ENCODE measurements at places on chromosomes 7 and 10.

DNA sequence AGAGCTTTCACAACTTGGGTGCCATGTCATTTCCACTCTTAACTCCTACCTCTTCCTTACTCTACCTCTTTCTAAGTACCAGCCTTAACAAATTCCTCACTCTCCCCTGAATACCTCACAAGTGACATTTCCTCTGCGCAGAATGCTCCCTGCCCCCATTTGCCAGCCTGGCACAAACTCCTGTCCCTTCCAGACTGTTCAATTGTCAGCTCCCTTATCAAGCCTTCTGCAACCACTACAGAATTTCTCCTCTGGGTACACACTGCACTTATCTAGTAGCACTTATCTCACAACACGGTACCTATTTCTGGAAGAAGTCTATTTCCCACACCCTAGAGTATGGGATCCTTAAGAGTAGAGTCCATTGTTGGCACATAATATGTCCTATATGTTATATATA lies 39.1 kb upstream of the ANAPC16 start:
- DNase-seq: no peak

DNA sequence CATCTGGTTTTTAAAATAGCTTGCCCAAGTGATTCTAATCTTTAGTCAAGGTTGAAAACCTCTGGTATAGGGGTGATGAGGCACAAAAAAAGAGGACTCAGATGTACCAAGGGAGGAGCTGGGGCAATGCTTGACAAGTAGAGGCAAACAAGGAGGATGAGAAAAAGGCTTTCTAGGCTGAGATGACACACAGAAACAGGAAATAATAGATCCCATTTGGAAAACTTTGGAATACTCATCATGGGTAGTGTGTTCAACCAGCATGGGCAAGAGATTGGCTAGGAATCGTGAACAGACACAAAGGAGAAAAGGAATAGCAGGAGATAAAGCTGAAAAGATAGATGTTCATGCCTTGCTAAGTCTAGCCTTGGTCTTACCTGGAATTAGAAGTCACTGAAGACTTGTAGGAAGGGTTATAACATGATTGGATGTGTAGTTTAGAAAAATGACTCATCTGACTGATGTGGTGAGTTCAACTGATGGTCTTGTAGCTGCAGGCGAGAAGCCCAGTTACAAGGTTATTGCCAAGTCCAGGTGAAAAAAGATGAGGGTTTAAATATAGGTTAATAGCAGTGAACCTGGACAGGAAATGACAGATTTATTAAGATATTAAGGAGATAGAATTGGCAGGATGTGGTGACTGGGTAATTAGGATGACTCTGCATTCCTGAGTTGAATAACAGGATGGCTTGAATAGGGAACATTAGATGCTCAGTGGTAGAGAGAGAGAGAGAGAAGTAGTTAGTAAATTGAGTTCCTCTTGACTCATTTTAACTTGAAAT lies 214.0 kb upstream of the LRGUK start:
- peak; percentile 46 for DNase-seq

GRCh38 chr10:18620856-18621255 lies 30.5 kb downstream of the NSUN6 start:
- no peak for DNase-seq

GRCh38 chr7:133529861-133530260 lies 277.0 kb downstream of the EXOC4 start:
- no peak for DNase-seq

- no peak for DNase-seq
Measured at GRCh38 chr10:99534939-99535763, 2.4 kb downstream of the NKX2-3 start.

DNA sequence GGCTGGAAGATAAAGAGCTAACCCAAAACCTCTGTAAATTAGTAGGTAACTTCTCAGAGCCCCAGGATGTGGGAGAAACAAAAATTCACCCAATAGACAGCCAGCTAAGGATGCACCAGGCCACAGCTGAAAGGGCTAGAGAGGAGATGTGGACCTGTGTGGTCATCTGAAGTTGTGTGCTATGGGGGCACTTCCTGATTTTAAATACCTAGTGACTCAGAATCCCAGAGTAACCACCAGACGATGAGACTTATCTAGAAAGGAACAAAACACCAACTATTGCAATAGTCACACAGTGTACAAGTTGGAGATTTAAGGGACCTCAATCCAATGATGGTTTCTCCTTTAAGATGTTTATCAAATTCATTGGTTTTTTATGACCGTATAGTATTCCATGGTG lies 408.3 kb upstream of the ANKRD30A start:
- no peak for DNase-seq

GRCh38 chr10:95600158-95600557 lies 39.0 kb upstream of the SORBS1 start:
- DNase-seq: no peak

DNA sequence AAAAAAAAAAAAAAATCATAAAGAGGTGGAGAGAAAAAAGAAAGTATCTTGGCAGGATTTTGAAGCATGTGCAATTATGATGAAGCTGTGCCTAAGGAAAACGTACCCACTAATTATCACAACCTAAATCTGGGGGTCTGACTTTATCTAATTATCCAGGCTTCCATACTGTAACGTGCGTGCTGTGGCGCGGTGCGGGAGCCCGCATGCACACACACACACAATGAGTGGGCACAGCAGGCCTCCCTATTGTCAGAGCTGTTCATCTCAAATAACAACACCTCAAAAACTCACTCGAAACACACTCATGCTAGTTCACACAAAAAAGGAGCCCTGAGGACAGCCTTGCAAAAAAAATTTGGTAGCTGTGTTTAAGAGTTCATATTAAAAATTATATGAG lies 31.9 kb downstream of the BEND7 start:
- DNase-seq: no peak

GRCh38 chr10:16965740-16966447 lies 148.7 kb upstream of the RSU1 start:
- DNase-seq: peak; percentile 97

DNA sequence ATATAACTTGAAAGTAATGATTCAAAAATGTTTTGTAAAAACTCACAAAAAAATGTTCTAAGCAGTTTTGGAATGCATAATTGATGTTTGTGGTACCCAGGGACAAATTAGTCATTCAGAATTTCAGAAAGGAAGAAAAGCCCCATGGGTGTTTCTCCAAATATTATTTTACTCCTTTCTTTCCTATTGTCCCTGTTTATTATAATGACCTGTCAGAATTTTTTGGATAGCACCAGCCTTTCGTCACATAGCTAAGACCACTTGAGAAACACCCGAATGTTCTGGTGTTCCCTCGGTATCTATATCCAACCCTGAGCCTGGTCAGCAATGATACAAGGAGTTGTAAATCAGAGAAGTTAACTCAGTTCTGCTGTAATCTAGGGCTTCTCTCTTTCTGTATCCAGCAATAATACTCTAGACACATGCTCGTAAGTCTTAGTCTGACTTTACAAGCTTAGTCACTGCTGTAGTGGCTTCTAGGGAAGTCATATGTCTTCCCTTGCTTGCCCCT lies 64.8 kb upstream of the MEOX2 start:
- DNase-seq: no peak

GRCh38 chr7:122528879-122529481 lies 169.9 kb downstream of the RNF133 start:
- DNase-seq: peak; percentile 27

GRCh38 chr7:74449809-74450397 lies 3.8 kb upstream of the GTF2IRD1 start:
- peak; percentile 24 for DNase-seq

- no peak for DNase-seq
Measured at GRCh38 chr10:95335933-95336699, 45.3 kb upstream of the PDLIM1 start.

DNA sequence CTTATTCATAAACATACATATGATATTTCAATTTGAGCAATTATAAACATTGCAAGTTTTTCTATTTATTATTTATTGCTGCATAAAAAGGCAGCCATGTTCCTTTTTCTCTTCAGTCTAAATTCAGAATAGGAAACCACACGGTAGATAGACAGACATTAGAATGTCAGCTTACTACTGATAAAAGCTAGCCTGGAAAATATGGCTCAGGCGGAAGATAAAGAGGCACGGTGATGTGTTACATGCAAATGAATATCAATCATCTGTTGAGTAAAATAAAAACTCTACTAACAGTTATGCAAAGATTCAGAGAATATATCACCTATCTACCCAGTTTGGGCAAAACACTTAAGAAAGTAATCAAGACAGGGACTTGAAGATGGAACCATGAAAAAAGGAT lies 73.5 kb upstream of the PDSS1 start:
- DNase-seq: no peak

- DNase-seq: no peak
Measured at GRCh38 chr7:40880581-40880980, 745.8 kb downstream of the SUGCT start.

DNA sequence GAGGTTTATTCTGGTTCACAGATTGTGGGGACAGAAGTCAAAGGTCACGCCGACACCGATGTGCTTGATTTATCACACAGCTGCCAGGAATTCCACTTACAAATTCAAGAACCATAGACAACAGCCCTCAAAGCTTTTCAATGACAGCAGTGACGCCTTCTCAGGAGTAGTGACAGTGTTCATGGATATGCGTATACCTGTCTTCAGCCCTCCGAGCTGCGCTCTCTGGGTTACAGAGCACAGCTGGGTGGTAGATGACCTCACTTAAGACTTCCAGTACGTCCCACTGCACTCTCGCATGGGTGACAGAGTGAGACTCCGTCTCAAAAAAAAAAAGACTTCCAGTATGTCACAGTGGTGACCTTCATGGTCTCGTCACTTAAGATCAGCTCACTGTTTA lies 108.5 kb downstream of the TCERG1L start:
- DNase-seq: no peak

DNA sequence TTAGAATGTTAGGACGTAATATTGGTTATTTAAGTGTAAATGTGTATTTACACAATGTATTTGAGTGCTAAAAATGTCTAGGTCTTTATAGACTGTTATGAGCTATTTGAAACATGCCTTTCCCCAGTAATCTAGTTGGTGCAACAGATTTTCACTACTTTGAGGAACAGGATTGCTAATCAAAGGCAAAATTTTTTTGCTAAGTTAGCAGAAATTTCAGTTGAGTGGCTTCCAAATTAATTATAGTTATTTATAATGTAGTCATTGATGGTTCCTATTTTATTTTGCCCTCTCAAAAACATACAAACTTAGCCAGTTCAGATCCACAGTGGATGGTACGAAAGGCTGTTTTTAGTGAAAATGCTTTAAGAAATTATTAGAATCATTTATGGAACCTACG lies 78.7 kb upstream of the LYZL2 start:
- DNase-seq: no peak

GRCh38 chr10:79139124-79139835 lies 70.5 kb downstream of the ZMIZ1 start:
- DNase-seq: peak; percentile 73

DNA sequence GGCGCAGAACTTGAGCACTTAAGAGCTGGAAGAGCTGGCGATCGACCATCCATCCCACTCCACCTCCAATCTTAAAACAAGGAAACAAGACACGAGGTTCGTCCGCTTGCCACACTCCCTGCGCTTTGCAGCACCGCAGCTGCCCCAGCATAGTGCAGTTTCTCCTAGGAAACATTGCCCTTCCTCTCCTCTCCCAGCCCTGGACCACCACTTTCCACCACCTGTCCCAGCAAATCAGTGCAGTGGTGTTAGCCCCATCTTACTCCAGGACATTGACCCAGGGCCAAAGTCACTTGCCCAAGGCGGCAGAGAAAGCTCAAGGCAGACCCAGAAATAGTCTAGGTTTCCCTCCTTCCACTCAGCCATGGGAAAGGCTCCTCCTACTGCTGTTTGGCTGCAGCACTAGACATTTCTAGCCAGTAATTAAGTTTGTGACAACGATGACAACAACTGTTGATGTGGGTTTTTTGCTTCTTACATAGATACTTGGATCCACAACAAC lies 1.5 kb upstream of the PARD3 start:
- no peak for DNase-seq

DNA sequence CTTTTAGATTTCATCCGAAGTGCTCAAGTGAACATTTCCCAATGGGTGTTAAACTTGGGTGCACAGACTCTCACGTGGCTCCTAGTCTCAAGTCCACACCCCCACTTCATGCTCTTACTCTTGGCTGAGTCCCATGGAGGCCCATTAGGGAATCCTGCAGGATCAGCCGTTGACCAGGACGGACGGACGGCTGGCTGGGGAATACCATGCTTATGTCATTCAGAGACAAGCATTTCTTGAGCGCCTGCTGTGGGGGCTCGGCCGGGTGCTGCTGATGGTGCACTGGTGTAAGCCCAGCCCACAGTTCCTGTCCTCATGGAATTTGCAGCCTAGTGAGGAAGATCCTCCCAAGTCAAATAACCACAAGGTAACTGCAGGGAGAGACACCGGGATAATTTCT lies 44.7 kb downstream of the PITRM1 start:
- no peak for DNase-seq

DNA sequence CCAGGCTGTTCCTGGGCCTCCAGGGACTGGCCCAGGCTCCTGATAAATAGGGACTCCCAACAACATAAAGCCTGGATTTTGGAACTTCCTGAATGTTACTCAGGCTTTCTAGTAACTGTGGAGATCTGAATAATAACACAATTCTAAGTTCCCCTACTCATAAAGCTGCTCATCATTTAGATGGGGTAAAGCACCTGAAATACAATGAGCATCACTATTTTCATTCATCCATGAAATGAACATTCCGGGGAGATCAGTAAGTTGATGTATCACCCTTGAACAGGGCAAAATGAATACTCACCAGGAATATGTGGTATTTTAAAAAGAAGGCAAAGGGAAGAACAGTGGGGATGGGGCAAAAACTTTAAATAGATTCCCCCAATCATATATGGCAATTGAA lies 48.3 kb upstream of the ATRNL1 start:
- peak; percentile 56 for DNase-seq

- no peak for DNase-seq
Measured at GRCh38 chr10:128568041-128568440, 441.8 kb upstream of the MKI67 start.
